ENCODE measurements at places on chromosomes 6 and 20.

- no peak for DNase-seq
These were observed 87.7 kb downstream of the SGK1 start for GRCh38 chr6:134230087-134230700.

- DNase-seq: no peak
These were observed 127.3 kb downstream of the RTN4IP1 start for GRCh38 chr6:106501960-106502371.

GRCh38 chr6:16095180-16095579, 33.7 kb upstream of the MYLIP start:
- DNase-seq: no peak

DNA sequence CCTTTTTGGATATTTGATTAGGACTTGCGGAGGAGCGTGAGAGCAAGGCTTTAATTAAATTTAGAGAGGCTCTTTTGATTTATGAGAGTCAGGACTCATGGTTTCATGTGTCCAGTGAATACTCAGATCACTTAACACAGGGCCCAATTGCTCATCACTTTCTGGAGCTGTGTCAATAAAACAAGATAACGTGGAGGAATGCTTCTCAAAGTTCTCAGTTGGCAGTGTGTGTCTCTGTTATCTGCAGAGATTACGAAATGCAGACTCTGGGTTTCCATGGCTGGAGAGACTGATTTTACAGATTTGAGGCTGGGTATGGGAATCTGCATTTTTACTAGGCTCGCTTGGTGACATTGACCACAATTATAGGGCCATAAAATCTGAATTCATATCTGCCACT, 335.8 kb upstream of the FLRT3 start:
- DNase-seq: no peak

GRCh38 chr6:37862430-37862829, 42.9 kb downstream of the ZFAND3 start:
- DNase-seq: no peak

- DNase-seq: no peak
These were observed 306.6 kb upstream of the FKBP1C start for GRCh38 chr6:62904687-62905086.

DNA sequence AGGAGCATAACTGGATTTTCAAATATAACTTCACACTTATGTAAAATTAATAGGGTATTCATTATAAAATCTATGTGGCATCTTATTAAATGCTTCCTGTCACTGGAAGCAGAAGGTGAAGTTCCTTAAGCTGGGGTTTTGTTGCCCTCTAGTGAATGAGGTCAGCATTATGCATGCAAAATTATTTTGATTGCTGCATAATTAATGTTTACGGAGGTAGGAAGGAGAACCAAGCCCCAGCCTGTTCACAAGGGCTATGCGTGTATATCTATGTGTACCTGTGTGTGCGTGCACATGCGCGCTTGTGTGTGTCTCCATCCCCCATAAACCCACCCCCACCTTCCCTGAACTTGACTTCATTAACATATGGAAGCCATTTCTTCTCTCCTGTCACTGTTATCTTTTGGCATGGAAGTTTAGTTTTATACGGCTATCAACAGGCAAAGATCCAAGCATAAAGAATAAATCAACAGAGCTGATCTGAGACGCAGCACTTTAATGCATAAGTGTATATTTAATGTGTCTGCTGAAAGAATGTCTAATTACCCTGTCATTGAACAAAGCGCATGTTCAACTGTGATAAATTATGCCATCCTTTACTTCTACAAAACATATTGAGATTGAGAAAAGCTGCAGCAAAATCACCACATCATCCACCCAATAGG, 90.2 kb upstream of the CDH4 start:
- DNase-seq: no peak

- no peak for DNase-seq
These were observed 136.1 kb upstream of the SULF2 start for GRCh38 chr20:47921408-47921807.

GRCh38 chr20:59604741-59605600, 631 bp downstream of the PHACTR3 start:
- DNase-seq: no peak

GRCh38 chr20:23251779-23252178, 98.8 kb upstream of the NXT1 start:
- no peak for DNase-seq

- no peak for DNase-seq
These were observed 3.3 kb downstream of the MAPRE1 start for GRCh38 chr20:32823078-32823477.

All from effector CD8-positive, alpha-beta T cell (primary cell).